ENCODE measurements at places on chromosomes 3 and 15.

DNA sequence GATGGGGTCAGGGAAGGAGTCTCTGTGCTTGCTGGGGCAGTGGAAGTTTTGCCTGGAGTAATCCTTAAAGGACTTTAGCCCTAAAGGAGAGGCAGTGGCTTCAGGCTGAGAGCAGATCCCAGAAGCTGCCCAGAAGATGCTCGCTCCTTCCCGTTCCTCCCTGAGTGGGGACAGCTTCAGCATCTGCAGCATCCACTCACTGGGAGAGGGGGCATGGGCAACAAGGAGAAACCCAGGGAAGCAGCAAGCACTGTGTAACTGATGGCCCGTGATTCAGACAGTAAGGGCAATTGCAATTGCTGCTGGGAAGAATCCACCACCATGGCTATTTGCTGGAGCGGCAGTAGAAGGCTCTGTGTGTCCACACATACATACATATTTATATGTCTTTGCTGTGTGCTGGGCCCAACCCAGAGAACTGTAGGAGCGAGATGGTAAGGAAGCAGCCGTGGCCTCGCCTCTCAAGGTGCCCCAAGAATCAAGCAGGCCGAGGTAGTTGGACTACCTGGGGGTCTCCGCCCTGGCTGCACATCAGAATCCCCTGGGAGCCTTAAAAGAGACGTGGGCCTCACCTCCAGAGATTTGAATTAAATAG is 5.8 kb upstream of the PAQR5 start:
- no peaks in the 10 kb centered on the region for H3K36me3 ChIP-seq
- H3K4me1 ChIP-seq = peaks cover 12% of the 10 kb centered on the region
- no peak overlapping the region for H3K4me3 ChIP-seq
- H3K27me3 ChIP-seq = no peaks in the 10 kb centered on the region
- no peak overlapping the region for H3K27ac ChIP-seq

DNA sequence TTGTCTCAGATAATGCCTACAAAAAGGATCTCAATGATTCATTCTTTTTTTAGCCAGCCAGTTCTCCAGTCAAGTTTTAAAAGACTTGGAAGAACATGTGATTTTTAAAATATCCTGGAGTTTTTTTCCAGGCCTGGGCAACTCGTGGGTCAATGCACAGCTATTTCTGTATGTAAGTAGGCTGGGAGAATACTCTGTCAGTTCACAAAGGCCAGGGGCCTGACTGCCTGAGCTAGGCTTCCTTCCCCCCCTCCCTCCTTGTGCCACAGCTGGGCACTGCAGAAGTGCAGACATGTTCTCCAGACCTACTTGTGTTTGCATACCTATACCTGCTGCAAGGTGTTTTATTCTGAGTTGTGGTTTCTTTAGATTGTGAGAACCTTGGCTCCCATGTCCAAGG is 43.7 kb downstream of the CTDSPL start:
- peaks cover 20% of the 10 kb centered on the region for H3K4me1 ChIP-seq
- no peaks in the 10 kb centered on the region for H3K27me3 ChIP-seq
- no peak overlapping the region for H3K4me3 ChIP-seq
- H3K36me3 ChIP-seq = no peaks in the 10 kb centered on the region
- no peak for DNase-seq
- no peak overlapping the region for H3K27ac ChIP-seq

DNA sequence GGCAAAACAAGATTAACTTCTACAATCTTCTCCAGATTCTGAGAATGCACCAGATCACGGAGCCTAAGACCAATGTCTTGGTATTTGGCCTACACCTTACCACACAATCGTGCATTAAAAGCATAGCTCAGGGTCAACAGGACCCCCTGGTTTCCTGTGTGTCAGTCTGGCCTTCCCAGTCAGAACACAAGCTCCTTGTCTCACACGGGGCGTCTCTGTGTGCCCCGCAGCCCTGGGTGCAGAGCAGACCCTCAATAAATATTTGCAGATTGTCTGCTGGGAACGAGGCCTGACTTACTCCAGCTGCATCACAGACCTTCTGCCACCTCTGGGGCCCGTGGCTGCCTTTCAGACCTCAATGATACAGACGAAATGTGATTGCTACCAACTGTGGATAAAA is 82.5 kb upstream of the CTNNB1 start:
- no peak overlapping the region for H3K4me3 ChIP-seq
- H3K27ac ChIP-seq = peak overlapping the region; percentile 86
- no peaks in the 10 kb centered on the region for H3K4me1 ChIP-seq
- no peaks in the 10 kb centered on the region for H3K27me3 ChIP-seq

DNA sequence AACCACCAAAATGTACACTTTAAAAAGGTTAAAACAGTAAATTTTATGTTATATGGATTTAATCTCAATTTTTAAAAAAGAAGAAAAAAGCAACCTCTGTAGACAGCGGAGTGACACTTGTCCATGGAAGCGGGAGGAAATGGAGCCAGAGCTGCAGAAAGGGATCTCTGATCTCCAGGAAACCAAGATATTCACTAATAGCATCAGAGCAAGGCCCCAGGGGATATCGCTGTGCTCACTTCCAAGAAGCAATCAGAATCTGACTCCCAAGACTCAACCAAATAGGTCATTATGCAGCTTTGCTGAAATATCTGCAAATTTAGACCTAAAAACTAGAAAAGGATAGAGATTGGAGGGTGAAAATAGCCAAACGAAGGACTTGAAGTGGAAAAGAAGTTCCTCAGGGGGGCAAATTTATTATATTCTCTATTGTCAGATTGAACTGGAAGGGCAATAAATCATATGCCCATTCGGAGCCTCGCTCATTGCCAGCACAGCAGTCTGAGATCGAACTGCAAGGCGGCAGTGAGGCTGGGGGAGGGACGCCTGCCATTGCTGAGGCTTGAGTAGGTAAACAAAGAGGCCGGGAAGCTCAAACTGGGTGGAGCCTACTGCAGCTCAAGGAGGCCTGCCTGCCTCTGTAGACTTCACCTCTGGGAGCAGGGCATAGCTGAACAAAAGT is 62.0 kb upstream of the ATP2C1 start:
- H3K27me3 ChIP-seq = no peaks in the 10 kb centered on the region
- H3K4me3 ChIP-seq = no peak overlapping the region
- no peak for DNase-seq
- no peaks in the 10 kb centered on the region for H3K36me3 ChIP-seq
- H3K4me1 ChIP-seq = no peaks in the 10 kb centered on the region
- no peak overlapping the region for H3K27ac ChIP-seq

DNA sequence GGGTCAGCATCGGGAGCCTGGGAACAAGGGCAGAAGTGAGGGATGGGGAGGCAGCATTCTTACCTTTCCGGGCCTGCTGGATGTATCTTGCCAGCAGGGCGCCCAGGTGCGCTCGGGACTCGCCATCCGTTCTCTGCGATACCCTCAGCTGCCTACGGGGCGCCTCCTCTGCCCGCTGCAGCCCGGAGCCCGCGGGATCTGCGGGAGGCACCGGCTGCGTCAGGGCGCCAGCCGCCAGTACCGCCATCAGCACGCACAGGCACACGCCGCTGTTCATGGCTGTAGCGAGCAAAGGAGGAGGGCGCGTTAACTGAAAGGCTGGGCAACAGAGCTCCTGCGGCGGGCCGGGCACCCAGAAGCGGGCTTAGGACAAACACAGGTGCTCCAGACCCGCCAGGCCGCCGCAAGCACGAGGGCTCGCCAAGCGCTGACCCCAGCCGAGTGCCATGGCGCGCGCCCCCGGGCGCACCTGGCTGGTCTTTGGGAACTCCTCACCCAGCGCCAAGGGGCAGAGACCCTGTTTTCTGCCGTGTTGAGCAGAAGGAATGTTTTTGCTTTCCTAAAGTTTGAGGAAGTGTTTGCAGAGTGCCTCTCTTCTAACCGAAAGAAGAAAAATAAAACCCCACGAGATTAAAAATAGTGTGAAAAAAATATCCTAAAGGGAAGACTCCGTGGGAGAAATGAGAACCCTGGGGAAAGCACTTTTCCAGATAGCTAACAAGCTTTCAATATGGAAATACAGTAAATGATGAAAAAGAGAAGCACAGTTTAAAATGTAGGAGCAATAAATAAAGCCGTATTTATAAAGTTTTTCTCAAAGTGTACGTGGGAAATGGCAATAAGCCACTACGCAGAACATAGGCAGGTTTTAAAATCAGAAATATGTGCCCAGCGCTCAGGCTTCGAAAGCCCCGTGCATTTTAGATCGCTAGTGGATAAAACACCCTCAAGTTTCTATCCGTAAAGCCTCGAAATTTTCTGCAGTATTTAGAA is 2.3 kb downstream of the CCK start:
- peaks cover 16% of the 10 kb centered on the region for H3K4me1 ChIP-seq
- H3K27me3 ChIP-seq = peaks cover 88% of the 10 kb centered on the region
- DNase-seq = no peak

DNA sequence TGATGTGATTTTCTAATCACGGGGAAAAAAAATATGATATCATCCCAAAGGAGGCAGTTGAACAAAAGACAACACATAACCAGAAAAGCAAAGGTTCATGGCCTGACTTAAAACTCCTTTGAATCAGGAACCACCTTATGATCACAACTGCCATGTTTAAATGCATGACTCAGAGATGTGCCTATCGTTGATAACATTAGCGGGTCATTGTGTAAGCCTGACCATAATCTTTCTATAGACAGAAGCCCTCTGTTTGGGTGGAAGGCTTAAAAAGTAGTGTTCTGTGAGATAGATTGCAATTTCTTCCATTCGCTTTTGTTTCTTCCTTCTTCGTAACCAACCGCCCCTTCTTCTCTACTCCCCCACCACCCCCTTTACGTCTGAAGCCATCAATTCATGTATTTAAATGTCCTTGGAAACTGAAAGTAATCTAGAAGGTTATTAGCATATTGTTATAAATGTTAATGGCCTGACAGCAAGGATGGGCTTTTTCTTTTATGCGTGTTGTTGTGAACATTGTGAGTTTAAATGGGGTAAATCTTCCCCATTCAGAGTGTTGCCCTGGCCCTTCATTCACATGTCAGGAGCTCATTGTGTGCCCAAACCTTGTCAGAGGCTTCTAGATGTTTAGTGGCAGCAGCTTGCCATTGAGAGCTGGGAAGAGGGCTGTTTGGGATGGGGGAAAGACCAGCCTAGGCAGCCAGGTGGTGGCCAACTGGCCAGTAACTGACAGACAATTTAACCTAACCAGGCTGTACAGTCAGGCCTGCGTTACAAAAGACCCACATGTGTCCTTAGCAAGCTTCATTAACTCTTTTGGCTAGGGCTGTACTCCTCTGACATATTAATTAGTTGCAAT is 64.5 kb downstream of the EPHA3 start:
- no peaks in the 10 kb centered on the region for H3K36me3 ChIP-seq
- no peak overlapping the region for H3K4me3 ChIP-seq
- no peak for DNase-seq
- H3K4me1 ChIP-seq = no peaks in the 10 kb centered on the region
- no peaks in the 10 kb centered on the region for H3K27me3 ChIP-seq

DNA sequence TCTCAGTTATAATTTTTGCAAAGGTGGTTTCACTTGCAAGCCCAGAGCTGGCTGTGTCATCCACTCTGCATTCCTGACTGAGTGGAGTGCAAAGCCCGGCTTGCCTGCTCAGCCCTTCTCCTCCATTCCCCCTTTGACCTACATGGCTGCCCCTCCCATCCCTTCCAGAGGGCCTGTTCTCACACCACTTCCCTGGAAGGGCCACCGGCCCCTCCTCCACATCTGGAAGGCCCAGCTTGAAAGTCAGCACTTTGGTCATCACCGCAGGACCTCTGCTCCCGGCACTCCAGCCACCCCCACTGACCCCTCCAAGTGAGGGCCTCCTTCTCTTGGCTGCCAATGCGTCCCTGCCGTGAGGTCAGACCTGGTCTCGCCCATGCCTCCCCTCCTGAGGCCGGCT is 74.1 kb upstream of the RNF7 start:
- no peak for DNase-seq
- no peak overlapping the region for H3K4me3 ChIP-seq
- H3K27ac ChIP-seq = peak overlapping the region; percentile 33

- H3K4me1 ChIP-seq = no peaks in the 10 kb centered on the region
- no peaks in the 10 kb centered on the region for H3K36me3 ChIP-seq
- no peak for DNase-seq
- H3K27ac ChIP-seq = no peak overlapping the region
Observed at GRCh38 chr3:130975251-130975650, 51.4 kb downstream of the ASTE1 start.
